ENCODE measurements at places on chromosomes 3 and 15.

DNA sequence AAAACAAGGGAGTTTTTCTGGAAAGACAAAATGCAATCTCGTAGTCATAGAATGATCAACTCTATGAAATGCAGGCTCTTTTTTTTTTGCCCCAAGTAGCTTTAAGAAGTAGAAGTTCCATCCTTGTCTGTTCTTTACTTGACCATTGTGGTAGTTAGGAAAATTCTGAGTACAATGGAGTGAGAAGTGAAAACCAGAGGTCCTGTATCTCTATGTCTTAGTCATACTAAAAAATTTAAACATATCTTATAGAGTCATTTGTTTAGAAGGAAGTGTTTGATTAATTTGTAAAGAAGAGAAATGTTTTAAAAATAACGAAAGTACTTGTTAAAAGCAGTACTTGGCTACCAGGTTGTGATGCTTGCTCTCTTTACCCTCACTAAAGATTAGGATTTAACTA lies 52.4 kb downstream of the PRKCI start:
- DNase-seq = no peak

- DNase-seq = no peak
Observed at GRCh38 chr3:18126772-18127171, 298.4 kb downstream of the SATB1 start.

- DNase-seq = no peak
Observed at GRCh38 chr3:131374741-131375140, 6.8 kb upstream of the NUDT16 start.

- DNase-seq = no peak
Observed at GRCh38 chr3:94887065-94887464, 824.2 kb downstream of the NSUN3 start.

DNA sequence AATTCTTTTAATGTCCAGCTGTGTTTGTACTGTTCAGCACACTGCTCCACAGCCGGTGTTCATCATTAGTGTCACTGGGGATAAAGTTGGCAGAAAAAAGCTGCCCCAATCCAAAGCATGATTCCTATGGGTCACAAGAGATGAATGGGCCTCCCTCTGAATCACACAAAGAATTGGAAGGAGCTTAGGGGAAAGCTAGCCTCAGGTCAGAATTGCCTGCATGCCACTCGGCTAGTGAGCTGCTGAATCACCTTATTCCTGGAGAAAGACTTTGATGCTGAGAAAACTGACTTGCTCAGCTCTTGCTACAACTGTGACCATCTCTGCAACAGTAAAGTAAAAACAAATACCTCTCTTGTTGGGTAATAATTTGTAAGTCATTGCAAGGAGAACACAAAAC lies 3.5 kb downstream of the CCK start:
- DNase-seq = no peak

DNA sequence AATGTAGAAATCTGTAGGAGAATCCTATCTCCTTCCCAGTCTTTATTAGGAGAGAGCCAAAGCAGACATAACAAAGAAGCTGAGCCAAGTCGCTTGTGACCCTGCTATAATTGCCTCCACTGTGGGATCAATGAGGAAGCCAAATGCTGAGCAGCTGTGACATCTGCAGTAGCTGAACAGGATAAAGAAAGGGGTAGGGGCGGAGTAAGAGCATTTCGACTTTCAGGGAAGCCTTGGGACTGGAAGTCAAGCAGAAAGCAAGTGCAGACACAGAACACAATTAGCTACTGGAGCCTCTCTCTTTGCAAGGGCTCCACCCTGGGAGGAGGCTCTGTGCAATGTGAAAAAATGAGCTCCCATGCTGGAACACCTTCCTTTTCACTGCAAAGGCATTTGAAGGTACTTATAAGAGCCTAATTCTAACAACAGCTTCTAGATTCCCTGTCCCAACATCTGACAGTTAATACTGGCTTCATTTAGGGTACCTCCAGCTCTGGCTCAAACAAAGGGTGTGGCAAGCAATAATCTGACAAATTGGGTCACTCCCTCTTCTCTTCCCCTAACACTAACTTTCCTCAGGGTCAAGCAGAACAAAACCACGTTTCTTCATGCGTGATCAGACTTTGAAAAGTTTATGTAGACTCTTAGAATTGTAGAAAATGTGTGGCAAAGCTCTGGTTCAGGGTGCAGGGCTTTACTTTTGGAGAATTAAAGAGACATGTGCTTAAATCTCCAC lies 166.4 kb downstream of the CADPS start:
- no peak for DNase-seq

- no peak for DNase-seq
Observed at GRCh38 chr15:81865850-81866537, 179.8 kb downstream of the MEX3B start.

GRCh38 chr15:99954361-99955180 lies 221.3 kb upstream of the LYSMD4 start:
- no peak for DNase-seq

GRCh38 chr3:14396031-14396692 lies 6.2 kb upstream of the SLC6A6 start:
- no peak for DNase-seq

DNA sequence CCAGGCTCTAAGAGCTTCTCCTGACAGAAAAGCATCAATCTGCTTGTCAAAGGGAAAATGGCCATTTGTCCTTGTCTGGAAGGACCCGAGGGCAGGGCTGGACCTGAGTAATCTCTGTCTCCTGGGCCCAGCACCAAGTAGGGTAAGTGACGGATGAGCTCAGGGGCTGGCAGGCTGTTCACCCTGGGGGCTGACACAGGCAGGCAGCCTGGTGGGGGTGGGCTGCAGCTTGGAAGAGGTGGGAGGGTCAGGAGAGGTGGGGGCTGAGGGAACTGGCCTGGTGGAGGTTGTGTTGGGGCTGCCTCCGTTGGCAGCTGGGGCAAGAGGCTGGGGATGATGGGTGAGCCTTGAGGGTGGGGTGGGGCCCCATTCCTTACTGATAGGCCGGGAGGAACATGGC lies 42.3 kb upstream of the ADPGK start:
- no peak for DNase-seq

- no peak for DNase-seq
Observed at GRCh38 chr3:44117736-44118135, 124.0 kb upstream of the TOPAZ1 start.

DNA sequence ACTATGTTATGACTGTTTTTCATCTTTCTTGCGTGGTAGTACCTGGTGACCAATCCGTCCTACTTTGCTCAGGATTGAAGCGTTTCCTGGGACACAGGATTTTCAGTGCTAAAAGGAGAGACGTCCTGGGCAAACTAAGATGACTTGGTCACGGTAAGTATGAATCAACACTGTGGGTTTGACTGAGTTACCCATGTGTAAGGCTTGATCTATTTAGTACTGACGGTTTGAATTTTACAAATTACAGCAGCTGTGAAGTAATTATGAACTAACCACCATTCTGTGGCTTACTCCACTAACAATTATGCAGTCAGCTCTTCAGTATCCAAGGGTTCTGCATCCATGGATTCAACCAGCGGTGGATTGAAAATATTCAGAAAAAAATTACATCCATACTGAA lies 172.9 kb upstream of the FEZF2 start:
- no peak for DNase-seq

DNA sequence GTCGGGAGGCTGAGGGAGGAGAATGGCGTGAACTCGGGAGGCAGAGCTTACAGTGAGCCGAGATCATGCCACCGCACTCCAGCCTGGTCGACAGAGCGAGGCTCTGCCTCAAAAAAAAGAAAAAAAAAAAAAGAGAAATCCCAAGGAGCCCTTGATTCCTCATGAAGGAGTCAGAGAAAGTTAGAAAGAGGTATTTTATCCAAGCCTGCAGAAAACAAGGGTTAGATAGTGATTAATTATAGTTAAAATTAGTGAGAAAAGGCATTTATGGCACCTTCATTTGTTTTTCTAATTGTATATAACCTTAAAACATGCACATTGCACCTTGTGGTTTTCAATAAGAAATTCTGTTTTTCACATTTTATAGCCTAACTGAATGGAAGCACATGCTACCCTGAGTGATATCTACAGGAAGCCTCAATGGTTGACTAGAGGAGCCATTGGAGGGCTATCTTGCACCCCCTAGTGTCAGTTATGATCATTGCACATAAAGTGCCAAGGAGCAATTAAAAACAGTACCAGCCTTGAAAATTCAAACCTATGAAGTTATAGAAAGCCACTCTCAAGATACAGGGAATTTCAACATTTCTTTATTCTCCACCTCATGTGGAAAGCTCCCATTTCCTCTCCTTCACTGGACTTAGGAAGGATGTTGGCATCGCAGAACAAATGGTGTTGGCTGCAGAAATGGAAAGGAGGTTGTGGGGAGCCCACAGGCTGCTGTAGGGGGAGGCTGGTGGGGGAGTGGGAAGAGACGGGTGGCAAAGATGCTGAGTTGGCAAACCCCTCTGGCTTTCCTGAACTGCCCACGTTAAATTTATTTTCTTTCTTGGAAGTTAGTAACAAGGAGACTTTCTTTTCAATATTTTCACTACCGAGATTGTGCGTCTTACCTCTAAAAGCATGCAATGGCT lies 48.5 kb downstream of the ITGA11 start:
- peak; percentile 32 for DNase-seq

DNA sequence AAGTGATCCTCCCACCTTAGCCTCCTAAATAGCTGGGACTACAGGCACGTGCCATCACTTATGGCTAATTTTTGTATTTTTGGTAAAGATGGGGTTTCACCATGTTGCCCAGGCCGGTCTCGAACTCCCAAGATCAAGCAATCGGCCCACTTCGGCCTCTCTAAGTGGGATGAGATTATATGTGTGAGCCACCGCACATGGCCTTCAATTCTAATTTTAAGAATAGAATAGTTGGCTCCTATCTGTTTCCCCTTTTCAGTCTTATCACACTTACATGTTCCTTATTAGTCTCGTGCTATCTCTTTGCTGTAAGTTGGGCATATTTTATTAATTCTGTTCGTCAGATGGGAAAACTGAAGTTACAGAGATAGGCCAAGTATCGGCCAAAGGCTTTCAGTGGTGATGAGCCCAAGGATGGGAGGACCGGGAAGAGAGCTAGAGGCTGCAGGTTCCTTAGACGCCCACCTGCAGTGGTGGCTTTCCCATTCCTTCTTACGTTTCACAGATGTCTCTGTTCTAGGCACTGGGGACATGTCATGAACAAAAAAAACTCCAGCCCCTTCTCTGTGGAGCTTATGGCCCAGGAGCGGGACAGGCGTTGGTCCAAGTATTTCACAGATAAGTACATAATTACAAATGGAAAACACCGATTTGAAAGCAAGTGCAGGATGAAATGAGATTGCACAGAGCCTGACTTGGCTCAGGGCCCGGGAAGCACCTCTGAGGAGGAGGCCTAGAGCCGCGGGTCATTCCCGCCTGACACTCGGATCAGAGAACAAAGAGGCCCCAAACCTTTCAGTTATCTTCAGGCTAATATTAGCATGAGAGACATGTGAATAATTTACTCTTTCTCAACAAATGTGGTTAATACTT lies 91.1 kb upstream of the KLF13 start:
- no peak for DNase-seq

GRCh38 chr15:74312445-74313007 lies 54.9 kb downstream of the CYP11A1 start:
- DNase-seq = no peak

DNA sequence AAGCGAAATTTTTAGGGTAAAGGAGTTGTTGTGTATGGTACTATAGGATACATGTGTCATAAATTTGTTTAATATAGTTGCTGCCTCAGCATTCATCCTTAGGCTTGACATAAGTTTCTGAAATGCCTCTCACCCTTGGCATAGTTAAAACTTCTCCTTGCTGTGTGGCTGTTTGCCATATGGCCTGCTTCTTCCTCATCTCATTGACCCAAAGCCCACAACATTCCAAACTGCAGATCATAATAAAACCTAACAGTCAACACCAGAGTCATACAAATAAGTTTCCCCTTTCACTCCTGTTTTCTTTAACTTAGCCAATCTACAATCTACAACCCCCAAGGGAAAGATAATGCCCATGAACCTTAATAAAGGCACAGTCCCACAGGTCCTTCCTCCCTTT lies 136.6 kb downstream of the TMCC1 start:
- no peak for DNase-seq

Measured in activated CD4-positive, alpha-beta T cell treated with anti-CD3 and anti-CD28 coated beads, Interleukin-2, amount 50 U/mL, for 48 hours (primary cell).